ENCODE measurements at places on chromosomes 1 and 21.

DNA sequence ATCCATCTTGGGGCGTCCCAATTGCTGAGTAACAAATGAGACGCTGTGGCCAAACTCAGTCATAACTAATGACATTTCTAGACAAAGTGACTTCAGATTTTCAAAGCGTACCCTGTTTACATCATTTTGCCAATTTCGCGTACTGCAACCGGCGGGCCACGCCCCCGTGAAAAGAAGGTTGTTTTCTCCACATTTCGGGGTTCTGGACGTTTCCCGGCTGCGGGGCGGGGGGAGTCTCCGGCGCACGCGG is 282 bp upstream of the SOD1 start:
- no peak for DNase-seq

DNA sequence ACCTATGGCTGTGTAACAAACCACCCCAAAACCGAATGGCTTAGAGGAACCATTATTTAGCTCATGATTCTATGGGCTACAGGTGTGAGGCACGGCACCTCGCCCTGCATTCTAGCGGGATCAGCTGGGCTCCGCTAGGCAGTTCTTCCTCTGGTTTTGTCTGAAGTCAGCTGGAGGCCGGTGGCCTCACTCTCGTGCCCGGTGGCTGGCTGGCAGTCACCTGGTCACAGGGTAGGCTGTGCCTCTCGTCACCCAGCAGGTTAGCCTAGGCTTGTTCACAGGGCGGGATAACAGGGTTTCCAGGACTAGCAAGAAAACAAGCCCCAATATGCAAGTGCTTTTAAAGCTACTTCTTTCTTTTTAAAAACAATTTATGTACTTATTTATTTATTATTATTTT is 16.3 kb upstream of the AGPAT3 start:
- DNase-seq, result no peak

GRCh38 chr21:31265366-31266013 is 78.6 kb downstream of the TIAM1 start:
- DNase-seq, result no peak

GRCh38 chr1:56456435-56457101 is 122.8 kb downstream of the PLPP3 start:
- DNase-seq, result no peak

GRCh38 chr1:42891465-42892138 is 45.2 kb downstream of the ZNF691 start:
- no peak for DNase-seq

DNA sequence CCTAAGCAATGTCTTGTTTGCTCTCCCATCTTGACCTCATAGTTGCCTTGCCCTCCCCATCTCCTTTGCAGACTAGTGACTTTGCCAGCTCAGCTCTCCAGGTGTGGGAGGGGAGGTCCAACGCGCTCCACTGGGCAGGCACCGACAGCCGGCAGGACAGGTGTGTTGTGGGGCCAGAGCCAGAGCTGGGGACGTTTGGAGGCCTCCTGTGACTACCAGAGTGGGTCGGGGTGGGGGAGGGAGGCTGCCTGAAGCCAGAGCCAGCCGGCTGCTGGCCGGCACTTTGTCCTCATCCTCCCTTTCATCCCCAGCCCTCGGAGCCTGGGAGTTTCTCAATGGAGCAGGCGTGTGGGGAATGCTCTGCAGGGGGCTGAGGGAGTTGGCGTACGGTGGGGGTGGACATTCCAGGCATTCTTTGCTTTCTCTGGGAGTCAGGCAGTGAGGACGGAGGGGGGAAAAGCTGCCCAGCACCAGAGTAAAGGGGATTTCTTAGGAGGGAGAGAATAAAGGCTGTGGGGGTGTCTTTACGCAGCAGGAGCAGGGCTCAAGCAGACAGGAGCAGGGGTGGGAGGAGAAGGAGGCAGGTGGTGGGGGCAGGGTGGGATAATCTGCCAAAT is 20.2 kb downstream of the NUAK2 start:
- DNase-seq, result peak; percentile 41

GRCh38 chr21:34498623-34499022 is 13.4 kb downstream of the KCNE1 start:
- no peak for DNase-seq

DNA sequence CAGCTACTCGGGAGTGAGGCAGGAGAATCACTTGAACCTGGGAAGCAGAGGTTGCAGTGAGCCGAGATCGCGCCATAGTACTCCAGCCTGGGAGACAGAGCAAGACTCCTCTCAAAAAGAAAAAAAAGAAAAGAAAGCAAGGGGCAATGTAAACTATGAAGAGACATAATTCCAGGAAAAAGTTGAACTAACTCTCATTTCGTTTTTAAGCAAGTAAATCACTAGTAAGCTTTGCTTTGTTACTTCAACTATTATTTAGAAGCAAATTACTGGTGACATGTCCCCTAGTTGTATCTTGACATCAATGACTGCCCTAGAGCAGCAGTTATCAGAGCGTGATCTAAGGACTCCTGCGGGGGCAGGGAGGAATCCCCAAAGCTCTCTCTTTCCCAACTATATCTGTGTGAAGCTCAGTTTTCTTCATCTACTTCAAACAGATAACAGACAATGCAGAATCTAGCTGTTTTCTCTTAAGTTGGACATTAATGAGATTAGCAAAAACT is 18.7 kb downstream of the CLSTN1 start:
- DNase-seq, result no peak

- peak; percentile 77 for DNase-seq
Observed at GRCh38 chr1:182688436-182689205, 4.2 kb upstream of the RGS8 start.

GRCh38 chr21:36354918-36355680 is 30.1 kb upstream of the CHAF1B start:
- no peak for DNase-seq

GRCh38 chr1:226691247-226691646 is 47.8 kb downstream of the ITPKB start:
- DNase-seq, result no peak
